ENCODE measurements at places on chromosomes 4 and X.

DNA sequence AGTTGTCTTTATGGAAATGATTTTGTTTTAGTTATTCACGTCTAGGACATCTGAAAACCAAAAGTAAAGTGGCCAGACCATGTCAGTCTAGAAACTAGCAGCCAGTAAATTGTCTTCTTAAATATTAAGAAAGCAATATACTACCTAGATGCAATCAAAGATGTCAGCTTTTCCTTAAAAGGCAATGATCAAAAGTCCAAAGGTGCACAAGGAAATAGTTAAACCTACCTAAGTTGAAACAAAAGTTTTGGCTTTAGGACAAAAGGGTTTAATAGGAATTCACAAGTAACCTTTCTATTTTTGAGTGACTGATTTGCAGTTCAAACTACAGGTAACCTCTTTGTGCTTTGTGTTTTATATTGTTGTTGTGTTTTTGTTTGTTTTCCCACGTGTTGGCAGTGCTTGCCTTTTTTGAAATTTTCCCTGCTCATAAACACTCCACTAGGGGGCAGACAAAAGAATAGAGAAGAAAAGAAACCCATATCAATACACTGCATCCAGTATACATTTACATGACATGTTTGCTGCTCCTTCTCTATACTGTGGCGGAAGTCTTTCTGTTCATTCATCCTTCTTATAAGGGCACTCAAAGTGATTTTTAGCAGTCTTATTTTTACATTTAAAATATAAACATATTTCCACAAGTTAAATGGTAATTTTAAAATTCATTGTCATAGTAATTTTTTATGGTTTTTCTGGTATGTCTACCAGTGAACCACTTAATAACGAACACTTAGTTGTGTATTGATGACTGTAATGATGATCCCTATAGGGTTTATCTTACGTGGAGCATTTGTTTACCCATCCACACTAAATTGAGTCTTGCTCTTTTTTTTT is 62.7 kb downstream of the GAB1 start:
- DNase-seq, result peak; percentile 41

DNA sequence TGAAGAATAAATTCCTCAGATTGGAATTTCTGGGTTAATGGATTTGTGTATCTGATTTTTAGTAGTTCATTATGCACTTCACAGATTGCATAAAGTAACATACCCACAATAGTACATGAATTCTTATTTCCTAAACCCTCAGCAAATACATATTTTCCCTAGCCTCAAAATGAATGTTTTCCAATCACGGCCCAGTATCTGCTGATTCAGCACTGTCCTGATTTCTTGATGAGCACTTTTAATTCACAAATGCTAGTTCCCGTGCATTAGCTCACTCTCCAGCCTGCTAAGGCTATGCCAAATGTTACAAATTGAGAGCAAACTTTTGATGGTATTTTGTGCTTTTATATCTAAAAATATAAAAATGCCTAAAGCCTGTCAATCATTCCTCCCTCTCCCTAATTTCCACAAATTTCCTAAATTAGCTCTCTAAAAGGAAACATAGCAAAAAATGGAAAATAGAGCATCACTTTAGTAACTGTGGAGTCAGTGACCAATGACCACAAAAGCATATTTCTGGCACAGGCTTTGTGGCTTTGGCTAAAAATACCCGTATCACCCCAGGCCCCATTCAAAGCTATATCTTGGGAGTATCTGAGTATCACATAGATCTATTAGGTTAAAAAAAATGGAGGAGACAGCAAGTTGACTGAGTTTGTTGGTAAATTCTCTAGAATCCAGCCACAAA is 75.5 kb downstream of the NAF1 start:
- no peak for DNase-seq

DNA sequence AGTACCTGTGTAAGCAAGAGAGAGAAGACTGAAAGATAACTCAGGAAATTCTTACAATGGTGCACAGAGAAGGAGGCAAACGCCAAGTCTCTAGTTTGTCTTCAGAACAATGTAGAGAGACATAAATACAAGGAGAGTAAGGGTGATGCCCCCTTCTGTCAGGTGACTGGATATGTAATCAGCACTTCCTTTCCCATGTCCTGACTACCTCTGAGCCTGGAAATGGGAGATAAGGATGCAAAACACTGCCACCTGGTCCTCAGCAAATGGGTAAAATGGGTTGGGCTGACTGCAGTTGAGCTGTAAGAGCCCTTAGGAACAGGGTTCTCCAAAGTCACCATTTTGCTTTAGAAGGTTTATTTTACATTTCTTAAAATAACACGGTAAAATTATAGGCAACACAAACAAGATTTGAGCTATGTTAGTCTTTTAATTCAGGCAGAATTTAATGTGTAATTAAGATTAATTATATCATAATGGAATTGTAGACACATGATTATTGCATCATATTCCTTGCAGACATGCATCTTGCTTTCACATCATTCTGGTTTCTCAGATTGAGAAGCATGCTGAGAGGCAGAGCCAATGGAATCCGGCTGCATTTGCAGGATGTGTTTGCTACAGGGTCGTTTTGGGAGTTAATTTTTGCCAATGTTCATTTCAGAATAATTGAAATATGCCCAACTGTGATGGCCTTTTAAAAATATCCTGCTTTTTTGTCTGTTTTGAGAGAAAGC is 37.2 kb upstream of the ARX start:
- DNase-seq, result no peak

DNA sequence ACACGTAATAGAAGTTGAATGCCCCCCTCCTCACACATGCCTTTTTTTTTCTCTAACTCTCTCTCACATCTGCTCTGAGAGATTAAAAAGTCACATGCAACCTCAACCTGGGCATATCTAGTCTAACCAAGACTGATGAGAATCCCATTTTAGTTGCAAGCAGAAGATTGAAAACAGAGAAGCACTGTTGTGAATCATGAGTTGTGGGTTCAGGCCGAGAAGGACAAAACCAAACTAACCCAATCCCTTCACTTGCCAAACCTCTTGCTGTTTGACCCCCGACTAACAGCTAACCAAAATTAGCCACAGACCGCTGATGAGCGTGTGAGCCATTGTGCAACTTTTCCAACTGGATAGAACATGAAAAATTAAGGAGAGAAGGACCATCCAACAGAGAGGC is 31.8 kb downstream of the CXCL1 start:
- no peak for DNase-seq

DNA sequence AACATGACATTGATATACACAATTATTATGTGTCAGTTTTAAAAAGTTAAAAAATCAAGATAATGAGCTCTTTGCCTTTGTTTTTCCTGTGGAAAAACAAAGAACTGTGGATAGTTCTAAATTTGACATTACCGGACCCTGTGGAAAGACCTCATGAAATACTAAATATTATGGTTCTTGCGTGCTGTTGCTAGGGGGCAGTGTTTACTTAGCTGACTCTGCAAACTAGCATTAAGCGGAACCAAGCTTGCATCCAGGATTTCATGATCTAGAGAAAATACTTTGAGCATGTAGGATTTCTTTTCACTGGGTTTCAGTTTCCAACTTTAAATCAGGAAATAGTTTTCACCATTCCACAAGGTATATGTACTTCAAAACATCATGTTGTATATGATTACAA is 33.6 kb downstream of the CLCN4 start:
- peak; percentile 69 for DNase-seq

- peak; percentile 76 for DNase-seq
These were observed 426 bp upstream of the XIAP start for GRCh38 chrX:123859409-123859845.

GRCh38 chrX:111119341-111119740 is 23.4 kb downstream of the PAK3 start:
- no peak for DNase-seq

DNA sequence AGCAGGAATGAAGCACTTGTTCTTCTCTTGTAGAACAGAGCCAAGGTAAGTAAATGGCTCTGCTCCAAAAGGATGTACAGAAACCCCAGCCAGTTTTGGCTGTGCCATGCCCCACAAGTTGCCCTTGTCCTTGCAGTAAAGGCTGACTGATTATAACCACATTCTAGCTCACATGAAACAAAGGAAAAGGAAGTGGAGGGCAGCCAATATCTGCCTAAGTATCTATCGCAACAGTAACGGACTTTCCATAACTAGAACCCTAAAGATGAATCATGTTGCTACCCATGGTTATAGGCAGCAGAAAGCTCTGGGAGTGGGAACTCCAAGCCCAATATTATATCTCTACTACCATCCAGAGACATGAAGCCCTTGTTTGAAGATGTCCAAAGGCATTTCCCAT is 95.7 kb downstream of the COMMD8 start:
- DNase-seq, result no peak

- no peak for DNase-seq
These were observed 161.2 kb upstream of the AMOT start for GRCh38 chrX:113001836-113002235.

DNA sequence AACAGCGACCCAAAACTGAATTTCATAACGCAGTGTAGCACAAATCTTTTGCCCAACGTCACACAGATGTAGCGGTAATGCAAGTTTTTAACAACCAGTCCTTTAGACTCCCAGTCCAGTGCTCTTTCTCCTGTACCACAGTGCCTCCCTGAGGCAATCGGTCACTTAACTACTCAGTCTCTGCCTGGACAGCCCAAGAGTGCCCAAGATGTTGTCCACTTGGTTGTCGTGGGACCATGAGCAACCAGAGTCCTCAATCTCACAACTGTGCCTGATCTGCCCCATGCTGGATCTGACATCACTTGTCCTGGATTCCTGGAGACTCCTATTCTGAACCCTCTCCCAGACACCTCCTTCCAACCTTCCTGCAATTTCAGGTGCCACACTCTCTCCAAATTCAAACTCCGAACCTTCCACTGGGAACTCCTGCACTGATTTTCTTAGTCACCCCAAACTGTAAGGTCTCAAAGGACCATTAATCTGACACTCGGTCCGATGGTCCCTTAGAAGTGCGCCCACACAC is 702 bp downstream of the MMGT1 start:
- DNase-seq, result peak; percentile 35

- DNase-seq, result peak; percentile 75
These were observed 54.0 kb downstream of the MAML3 start for GRCh38 chr4:140099983-140100382.

DNA sequence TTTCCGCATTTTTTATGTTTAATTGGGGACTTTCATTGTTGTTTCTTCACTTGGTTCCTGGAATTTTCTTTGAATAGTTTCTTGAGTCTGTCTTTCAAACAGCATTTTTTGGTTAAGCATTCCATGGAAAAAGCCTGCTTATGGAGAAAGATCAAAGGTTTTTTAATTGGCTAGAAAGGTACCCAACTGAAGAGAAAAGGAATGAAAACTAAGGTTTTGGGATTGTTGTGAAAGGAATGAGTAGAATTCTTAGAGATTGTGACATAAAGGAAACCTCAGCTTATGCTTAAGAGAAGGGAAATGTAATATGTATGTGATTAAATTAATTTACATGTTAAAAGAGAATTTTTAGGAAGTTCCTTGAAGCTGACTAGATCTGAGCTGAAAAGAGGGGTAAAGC is 82.8 kb downstream of the CCKAR start:
- DNase-seq, result no peak

- no peak for DNase-seq
These were observed 183.1 kb upstream of the S100G start for GRCh38 chrX:16466640-16467432.

- DNase-seq, result peak; percentile 10
These were observed 101.4 kb upstream of the RAB40AL start for GRCh38 chrX:102835504-102836146.

DNA sequence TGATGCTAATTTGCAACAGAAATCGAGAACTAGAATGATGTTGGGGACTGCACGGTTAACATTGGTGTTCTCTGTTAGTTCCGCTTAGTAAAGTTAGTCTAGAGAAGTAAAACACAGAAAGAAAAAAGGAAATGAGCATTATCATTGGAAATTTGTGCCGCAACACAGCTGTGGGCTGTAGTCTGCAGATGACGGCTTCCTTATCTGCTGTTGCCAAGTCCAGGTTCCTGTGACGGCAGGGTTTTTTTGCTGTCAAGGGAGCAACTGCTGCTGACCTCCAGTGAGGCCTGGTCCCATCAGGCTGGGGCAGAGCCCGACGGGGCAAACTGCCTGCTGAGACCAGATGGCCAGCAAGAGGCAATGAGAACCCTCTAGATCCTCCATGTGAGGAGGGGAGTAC is 38.9 kb upstream of the PHEX start:
- DNase-seq, result peak; percentile 54

GRCh38 chr4:122879001-122879400 is 43.4 kb downstream of the NUDT6 start:
- no peak for DNase-seq

- peak; percentile 72 for DNase-seq
These were observed 119.7 kb downstream of the MGST2 start for GRCh38 chr4:139785356-139785755.

DNA sequence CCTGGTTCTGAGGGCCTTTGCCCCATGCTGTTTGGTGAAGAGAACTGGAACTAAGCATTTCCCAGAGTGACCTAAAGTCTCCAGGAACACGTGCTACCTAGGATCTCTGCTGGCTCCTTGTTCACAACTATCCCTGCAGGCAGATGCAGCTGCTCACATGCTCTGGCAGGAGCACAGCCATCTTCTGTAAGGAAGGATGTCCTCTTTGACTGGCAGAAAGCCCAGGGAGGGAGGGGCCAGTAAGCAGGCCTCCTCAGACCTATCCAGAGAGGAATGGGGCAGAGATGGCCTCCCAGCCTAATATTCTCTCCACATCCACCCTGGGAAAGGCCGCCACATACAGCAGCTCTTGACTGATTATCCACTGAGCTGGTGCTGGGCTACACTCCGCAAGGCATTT is 142.8 kb upstream of the EOLA2 start:
- DNase-seq, result no peak

GRCh38 chrX:12425496-12425895 is 287.2 kb downstream of the FRMPD4 start:
- DNase-seq, result no peak

DNA sequence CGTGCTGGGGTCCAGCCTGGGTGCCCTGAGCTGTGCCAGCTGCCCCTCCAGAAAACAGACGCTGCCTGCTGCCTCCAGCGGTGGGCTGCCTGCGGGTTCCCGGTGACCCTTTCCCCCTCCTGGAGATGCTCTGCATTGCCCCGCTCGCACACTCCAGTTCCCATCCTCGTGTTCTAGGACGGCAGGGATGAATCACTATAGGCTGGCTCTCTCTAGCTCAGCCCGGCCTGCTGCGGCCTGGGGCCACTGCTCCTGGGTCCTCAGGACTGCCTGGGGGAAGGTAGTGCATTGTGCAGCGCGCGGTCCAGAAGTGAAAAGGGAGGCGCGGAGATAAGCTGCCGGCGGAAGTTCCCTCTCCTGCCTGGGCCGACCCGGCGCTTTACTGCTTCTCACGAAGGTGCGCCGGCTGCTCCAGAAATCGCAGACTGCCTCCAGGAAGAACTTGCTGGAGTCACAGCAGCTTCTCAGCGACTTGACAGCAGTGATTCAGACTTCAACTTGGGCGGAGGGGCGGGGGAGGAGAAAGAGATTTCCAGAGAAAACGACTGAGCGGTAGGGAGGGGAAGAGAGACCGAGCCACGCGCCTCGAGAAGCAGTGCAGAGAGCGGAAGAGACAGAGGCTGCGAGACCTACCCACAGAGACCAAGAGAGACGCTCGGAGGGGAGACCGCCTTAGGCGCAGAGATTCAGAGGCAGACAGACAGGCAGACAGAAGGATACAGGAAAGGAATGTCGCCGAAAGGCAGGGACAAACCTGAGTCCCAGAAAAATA is 6.7 kb upstream of the MSX1 start:
- no peak for DNase-seq
